ENCODE measurements at places on chromosomes 6 and 20.

DNA sequence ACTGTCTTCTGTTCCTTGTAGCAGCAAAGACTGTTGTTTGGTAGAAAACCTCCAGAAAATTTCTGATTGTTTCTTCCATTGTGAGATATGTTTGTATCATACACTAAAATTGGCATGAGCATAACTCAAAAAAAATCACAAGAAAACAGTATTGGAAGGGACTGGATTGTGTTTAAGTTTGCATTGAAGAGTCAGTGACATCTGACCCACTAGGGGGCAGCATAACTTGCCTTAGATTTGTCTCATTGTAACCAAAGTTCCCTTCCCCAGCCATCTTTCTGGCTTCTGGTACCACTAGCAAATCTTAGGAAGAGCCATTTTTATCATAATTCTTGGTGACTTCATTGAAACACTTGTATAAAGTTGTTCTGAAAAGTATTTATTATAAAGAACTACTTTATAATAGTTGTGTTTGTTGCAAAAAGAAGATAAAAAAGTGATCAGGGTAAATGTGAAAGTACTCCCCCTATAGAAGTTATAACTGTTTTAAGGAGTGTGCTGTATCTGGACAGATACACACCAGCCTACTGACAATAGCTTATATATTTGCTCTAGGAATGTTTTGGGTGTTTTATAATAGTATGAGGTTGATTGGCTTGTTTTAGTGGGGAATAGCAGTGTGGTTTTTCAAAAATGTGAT, 7.7 kb downstream of the CSTF1 start:
- peak; percentile 30 for DNase-seq

- no peak for DNase-seq
These were observed 1.4 kb upstream of the PTPRA start for GRCh38 chr20:2871661-2872458.

DNA sequence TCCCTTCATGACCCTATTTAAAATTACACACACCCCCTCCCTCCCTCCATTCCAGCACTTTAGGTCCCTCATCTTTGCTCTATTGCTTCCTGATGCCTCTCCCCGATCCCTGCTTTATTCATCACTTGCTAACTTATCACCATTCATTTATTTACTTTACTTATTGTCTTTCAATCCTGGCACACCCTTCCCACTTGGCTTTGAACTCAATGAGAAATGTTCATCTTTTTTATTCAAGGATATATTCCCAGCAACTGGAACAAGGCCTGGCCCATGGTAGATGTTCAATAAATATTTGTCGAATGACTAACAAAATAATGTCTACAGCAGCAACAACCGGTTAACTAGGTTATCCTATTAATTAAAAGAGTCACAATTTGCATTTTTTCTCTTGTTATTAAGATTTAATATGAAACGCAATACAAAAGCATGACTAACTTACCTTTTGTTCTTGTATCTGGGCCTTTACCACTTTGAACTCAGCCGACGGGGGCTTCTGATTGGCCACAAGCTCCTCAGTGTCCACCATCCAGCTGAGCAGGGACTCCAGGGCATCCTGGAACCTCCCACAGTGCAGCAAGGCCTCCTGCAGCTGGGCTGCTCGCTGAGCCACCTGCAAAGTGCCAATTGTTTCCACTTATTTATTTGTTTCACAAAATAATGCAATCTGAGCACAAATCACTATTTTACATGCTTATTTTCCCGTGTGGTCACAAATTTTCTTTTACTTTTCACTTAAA, 107.8 kb downstream of the DST start:
- DNase-seq: peak; percentile 22

DNA sequence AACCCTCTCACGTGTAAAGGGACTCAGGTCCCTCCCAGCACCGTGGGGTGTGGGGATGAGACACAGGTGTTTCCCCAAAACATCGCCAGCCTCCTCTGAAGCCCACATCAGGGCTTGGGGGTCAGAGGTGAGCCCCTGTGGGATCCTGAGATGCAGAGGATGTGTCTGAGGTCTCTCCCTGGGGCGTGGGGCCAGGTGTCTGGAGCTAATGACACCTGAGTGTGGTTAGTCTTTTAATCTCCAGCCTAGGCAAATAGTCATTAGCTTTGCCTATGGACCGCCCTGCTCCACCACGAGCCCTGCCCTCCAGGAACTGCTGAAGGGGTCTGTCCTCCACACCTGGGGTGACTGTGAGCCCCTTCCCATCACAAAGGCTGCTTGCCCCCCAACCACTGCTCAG, 1.7 kb downstream of the SRMS start:
- DNase-seq: no peak

DNA sequence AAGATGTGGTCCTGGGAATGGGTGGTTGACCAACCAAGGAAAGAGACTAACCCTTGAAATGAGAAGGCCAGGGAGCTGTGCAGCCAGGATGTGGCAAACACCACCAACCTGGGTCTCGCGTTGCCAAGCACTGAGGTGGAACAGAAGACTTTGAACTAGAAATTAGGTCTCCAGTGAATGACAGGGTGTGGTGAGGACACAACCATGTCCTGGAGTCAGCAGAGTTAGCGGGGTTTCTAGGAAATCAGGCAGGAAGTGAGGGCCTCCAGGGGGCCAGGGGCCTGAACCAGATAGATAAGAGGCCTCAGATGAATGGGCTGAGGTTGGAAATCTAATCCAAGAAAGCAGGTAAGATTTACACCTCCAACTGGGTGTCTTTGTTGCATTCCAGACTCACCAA, 353.3 kb upstream of the ARID1B start:
- no peak for DNase-seq

DNA sequence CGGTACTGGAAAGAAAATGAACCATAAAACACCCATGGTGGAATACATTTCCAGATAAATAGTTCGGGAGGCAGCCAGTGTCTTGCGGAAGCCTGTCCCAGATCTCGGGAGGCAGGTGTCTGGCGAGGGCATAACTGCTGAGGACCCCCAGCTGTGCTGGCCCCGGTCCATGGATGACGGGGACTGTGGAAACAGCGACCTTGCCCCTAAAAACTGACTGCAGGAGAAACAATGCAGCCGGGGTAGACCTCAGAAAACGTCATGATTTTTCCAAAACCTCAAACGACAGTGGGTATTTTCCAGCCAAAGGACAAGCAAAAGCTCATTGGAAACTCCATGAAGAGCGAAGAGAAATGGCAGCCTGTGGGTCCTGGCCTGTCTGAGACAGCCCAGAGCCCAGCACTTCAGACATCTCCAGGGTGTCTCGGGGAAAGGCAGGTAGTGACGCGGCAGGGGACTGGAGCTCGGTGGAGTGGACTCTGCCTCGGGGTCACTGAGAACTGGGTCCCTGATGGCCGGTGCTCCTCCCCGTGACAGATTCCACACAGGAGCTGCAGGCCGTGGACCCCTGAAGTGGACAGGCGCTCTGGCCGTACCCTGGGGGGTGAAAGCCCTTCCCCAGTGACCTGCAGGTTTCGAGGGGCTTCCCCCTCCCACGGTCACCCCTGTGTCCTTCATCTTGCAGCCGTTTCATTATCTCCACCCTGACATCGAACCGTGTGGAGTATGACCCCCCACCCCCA, 188.6 kb downstream of the SYNDIG1 start:
- no peak for DNase-seq

- no peak for DNase-seq
These were observed 87.0 kb downstream of the YTHDF1 start for GRCh38 chr20:63128956-63129355.

- DNase-seq: no peak
These were observed 27.9 kb downstream of the FIG4 start for GRCh38 chr6:109718991-109719390.

DNA sequence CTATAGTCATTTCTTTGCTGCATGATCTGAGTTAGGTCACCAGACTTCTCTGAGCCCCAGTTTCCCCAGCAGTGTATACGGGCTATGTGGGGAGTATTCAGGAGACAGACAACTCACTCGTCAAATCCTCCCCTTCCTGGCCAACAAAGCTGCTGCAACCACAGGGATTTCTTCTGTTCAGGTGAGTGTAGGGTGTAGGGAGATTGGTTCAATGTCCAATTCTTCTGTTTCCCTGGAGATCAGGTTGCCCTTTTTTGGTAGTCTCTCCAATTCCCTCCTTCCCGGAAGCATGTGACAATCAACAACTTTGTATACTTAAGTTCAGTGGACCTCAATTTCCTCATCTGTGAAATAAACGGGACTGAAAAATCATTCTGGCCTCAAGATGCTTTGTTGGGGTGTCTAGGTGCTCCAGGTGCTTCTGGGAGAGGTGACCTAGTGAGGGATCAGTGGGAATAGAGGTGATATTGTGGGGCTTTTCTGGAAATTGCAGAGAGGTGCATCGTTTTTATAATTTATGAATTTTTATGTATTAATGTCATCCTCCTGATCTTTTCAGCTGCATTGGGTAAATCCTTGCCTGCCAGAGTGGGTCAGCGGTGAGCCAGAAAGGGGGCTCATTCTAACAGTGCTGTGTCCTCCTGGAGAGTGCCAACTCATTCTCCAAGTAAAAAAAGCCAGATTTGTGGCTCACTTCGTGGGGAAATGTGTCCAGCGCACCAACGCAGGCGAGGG, 594 bp upstream of the CDKN1A start:
- DNase-seq: no peak

- DNase-seq: no peak
These were observed 7.2 kb downstream of the CCR6 start for GRCh38 chr6:167130008-167130677.

GRCh38 chr6:136351518-136352110, 62.0 kb upstream of the BCLAF1 start:
- DNase-seq: peak; percentile 26

GRCh38 chr6:133277900-133278545, 36.9 kb downstream of the EYA4 start:
- no peak for DNase-seq

- DNase-seq: no peak
These were observed 189.0 kb downstream of the NFATC2 start for GRCh38 chr20:51353491-51353890.

- DNase-seq: no peak
These were observed 671 bp downstream of the BPHL start for GRCh38 chr6:3119040-3119723.

GRCh38 chr20:58791286-58791685, 59.4 kb downstream of the GNAS-AS1 start:
- DNase-seq: no peak

DNA sequence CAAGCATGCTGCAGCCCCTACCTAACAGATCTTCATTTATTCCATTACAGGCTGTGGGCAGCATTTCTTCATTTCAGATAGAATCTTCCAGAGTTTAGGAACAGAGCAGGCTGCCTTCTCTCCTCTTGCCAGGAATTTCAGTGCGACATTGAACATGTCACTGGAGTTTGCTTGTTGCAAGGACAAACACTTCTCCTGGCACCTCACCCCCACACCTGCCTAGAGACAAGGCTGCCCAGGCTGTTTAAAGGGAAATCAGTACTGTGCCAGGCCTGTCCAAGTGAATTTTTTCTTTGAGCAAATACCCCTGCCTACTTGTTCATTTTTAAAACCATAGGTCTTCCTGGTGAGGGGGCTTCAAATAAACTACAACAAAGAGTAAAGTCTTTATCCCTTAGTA, 594.1 kb downstream of the PTPRT start:
- no peak for DNase-seq

GRCh38 chr6:52089758-52090348, 2.4 kb upstream of the PKHD1 start:
- DNase-seq: no peak

DNA sequence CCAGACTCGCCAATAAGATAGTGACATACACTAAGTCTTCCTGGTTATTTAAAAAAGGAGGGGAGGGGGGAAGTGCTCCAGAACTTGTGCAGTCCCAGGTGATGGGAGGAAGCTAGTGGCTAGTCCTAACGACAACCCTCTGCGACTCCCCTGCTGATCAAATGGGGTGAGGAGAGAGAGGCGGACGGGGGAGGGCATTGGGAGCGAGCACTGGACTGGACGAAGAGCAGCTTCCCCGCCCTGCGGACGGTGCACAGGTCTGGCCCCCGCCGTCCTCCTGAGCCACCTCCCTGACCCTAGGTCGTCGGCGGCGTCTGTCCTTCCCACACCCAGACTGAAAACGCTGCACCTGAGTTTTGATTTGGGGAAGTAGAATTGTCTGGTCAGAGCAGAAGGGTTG, 2.2 kb upstream of the OLIG3 start:
- no peak for DNase-seq

DNA sequence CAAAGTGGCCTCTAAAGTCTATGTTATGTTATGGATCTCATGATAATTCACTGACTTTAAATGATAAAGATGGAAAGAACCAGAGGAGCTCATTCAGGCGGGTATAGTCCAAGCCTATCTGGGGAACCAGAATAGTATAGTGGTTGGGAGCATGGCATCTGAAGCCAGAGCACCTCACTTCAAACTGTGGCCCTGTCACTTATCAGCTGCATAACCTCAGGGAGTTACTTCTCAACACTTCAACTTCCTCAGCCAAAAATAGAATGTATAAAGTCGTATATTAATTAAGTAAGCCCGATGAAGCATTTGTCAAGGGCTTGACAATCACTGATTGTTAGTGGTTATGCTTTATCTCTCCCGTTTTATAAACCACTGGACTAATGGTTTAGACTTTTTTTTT, 112.7 kb downstream of the RTN4IP1 start:
- DNase-seq: no peak
